ENCODE measurements at places on chromosomes 3 and 15.

- no peak for DNase-seq
Observed at GRCh38 chr3:176787506-176787905, 409.8 kb downstream of the TBL1XR1 start.

- DNase-seq: no peak
Observed at GRCh38 chr15:90044916-90045371, 43.8 kb downstream of the ZNF710 start.

DNA sequence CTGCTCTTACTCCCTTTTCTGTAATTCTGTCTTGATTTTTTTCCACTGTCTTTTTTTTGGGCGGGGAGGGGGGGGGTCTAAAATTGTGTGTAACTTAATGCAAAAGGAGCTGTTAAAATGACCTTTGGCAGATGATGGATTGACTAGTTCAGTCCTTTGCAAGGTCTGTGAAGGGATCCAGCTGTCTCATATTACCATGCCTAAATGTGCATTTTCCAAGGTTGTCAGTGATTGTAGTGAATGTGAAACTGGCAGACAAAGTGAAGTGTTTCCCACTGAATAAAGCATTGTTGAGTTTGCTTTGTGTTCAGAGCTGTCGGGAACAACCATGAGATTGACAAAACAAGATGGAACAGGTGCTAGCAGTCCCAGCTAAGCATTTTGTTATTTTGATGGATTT lies 110.1 kb upstream of the SKOR1 start:
- DNase-seq: no peak

DNA sequence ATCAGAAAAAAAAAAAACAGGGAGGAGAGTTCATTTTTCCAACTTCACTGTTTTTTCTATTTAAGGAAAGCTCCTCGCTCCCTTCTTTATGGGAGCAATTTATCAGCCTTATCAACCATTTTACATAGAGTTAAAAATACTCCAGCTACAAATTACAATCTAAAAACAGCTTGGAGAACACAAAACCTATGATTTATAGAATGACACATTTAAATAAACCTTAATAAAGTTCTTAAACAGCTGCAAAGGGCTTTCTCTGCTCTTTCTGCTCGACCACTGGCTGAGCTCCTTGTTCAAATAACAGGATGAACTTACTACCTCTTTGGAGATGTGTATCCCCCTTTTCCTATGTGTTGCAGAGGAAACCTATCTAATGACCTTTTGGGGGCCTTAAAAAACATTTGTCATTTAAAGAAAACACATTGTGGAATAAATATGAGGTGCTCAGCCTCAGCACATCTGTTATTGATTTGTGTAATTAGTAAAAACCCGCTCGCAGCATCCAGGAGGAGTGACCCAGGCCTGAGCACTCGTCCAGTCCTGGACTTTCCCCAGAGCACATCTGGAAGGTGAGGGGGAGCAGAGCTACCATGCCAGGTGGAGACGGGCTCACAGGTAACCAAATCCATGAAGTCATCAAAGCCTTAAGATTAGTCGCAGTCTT lies 231.2 kb downstream of the ATP8B4 start:
- no peak for DNase-seq

GRCh38 chr3:116135457-116136085 lies 309.7 kb downstream of the LSAMP start:
- no peak for DNase-seq

GRCh38 chr3:157247391-157247790 lies 87.4 kb upstream of the CCNL1 start:
- no peak for DNase-seq

GRCh38 chr15:91947293-91947679 lies 93.8 kb downstream of the SLCO3A1 start:
- DNase-seq: no peak

DNA sequence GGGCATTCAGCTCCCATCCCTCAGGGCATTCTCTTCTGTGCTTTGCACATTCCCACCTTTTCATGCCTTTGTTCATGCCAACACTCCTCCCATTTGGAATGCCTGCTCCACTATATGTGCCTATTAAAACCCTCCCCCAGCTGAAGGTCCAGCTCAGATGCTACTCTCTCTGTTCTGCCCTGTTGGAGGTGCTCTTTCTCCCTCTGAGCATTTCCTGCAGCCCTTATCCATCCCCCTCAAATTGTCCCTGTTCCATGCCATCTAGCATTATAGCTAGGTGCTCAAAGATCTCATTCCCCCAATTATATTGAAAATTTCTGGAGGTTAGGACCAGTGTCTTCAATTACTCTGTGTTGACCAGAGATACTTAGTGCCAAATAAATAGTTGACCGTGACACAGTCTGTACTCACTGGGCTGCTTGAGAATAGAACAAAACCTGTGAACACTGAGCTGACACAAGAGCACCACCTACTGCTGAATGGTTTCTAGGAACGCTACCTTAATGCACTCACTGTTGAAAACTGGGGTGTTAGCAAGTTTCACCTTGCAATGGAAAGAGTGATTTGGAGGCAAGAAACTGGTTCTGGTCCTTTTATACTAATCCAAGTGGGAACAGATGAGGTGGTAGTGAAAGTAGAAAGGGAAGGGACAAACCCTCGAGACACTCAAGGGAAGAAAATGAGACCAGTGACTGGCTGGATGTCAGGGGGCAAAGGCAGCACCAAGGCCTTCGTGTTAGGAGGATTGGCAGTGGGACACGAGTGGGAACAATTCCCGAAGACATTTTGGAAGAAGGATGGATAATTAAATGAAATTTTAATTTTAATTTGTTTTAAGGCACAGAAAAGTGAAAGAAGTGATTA lies 289.8 kb upstream of the ROPN1 start:
- DNase-seq: peak; percentile 57

DNA sequence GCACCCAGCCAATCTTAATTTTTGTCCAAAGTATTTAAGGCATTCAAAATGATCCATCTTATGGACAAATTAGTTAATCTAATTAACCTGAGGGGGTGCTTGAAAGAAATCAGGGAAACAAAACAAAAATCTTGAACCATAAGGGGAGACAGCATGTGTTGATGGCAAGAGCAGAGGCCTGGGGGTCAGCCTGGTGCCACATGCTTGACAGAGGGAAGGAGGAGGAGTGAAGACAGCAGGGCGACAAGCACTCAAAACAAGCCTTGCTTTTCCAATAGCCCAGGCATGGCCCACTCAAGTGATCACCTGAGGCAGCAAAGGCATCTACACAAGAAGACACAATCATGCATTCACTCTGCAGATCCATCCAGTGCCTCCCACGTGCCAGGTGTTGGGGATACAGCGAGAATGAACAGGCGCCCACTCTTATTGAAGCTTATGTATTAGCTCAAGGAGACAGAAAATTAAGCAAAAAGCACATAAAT lies 25.0 kb upstream of the MGLL start:
- DNase-seq: no peak

DNA sequence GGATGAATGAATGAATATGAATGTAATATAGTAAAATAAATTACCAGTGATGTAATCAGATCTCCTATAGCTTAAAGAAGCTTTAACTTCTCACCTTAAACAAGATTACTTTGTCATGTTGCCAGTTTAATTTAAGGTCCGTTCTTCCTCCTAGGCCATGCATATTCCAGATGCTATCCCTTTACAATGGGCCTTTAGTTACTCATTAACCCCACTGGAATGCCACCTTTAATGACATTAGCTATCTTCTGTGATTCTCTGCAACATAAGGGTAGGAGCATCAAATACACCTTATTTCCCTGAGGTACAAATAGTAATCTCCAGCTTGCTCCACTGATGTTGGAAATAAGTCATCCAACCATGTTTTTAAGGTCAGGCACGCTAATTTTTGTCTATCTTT lies 63.0 kb upstream of the TIMP4 start:
- DNase-seq: no peak
